NCI-H69 (cell line): ENCODE measurements at places on chromosomes 7 and 10.

GRCh38 chr7:17009007-17009719 is 127.4 kb upstream of the AGR3 start:
- peak; percentile 47 for DNase-seq

- peak; percentile 35 for DNase-seq
Measured at GRCh38 chr7:100016215-100016901, 962 bp downstream of the ZKSCAN1 start.

- no peak for DNase-seq
Measured at GRCh38 chr10:108808228-108808627, 1115.1 kb downstream of the XPNPEP1 start.

- DNase-seq = no peak
Measured at GRCh38 chr7:119908948-119909347, 364.0 kb upstream of the KCND2 start.

DNA sequence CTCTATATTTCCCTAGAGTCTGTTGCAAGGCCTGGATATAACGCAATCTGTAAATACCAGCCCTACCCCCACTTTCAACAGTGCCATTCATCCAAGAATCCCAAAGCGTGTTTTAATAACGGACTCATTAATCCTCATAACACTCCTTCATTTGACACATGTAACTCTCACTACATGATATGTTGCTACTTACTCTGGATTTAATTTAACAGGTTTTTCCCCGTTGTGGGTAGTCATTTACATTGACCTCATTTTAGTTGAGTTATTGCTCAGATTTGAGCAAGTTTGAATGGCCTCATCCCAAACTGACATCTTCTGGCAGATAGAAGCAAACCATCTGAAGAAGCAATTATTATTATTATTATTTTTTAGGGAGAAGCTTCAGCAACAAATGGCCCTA is 125.4 kb upstream of the NPVF start:
- no peak for DNase-seq

DNA sequence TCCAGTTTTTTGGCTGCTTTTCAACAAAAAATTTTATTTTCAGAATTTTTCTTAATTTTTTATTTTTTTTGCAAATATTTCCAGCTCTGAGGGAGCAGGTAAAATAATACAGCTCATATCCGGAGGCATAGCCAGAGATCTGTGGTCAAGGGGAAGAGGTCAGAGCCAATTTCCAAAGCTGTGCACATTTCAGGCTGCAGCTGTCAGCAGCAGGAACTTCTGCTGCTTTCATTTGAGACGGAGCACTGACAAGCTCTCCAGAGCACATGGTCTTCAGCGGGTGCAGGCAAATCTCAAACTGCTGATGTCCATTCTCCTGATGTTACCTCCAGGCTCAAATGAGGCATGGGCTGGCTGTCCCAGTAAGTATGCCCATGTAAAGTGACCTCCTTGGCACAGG is 31.1 kb downstream of the SLC26A4 start:
- DNase-seq = no peak

GRCh38 chr10:98260752-98261151 is 7.2 kb downstream of the LOXL4 start:
- no peak for DNase-seq

- no peak for DNase-seq
Measured at GRCh38 chr7:120303105-120303504, 30.1 kb downstream of the KCND2 start.

GRCh38 chr7:148398844-148399365 is 191.7 kb upstream of the C7orf33 start:
- DNase-seq = no peak

DNA sequence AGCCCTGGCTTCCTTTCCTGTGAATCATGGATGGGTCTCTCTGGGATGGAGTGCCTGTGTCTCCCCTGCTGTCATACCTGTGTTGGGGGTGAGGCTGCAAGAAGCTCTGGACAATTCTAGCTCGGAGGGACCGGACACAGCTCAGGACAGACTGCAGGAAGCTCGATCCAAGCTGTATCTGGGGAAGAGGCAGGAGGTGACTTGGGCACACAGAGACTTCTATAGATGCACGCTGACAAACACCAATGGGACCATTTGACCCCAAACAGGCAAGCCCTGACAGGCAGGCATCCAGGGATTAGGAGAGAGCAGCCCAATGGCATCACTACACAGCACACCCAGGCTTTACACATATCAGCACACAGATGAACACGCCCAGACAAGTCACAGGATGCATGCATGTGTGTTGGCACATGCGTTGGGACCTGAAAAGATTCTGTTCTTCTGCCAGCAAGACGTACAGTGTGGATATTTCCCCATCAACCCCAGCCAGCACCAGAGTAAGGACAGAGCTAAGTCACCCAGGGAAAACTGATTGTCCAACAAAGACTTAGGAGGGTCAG is 4.5 kb downstream of the LLCFC1 start:
- DNase-seq = no peak

- DNase-seq = no peak
Measured at GRCh38 chr7:157611341-157611740, 274.5 kb downstream of the DNAJB6 start.

- no peak for DNase-seq
Measured at GRCh38 chr10:11161910-11162309, 144.2 kb downstream of the CELF2 start.

- DNase-seq = peak; percentile 60
Measured at GRCh38 chr7:121605317-121605680, 209.2 kb upstream of the FAM3C start.

DNA sequence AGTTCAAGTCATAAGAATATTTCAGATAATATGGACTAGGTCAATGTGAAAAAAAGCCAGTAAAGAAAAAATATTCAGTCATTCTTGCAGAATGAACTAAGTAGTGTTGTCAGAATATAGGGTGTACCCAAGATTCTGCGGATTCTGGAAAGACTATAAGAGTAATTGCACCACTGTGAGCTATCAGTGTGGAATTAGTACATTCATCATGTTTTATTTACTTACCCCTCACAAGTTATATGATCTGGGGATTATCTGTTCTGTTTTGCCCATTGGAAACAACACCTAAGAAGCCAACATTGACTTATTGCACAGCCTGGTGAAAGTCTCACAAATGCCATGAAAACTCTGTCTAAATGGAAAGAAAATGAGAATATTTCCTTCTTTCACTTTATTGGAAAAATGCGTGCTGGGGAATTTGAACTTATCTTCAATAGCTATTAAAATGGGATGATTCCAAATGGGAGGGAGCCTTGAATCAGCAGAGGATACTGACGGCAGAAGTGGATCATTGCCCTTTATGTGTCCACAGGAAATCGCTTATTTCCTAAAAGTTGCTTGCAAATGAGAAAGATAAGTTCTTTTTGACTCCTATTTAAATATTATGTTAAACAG is 563.3 kb upstream of the POM121L12 start:
- no peak for DNase-seq

GRCh38 chr7:107236862-107237261 is 68.1 kb downstream of the HBP1 start:
- DNase-seq = no peak

DNA sequence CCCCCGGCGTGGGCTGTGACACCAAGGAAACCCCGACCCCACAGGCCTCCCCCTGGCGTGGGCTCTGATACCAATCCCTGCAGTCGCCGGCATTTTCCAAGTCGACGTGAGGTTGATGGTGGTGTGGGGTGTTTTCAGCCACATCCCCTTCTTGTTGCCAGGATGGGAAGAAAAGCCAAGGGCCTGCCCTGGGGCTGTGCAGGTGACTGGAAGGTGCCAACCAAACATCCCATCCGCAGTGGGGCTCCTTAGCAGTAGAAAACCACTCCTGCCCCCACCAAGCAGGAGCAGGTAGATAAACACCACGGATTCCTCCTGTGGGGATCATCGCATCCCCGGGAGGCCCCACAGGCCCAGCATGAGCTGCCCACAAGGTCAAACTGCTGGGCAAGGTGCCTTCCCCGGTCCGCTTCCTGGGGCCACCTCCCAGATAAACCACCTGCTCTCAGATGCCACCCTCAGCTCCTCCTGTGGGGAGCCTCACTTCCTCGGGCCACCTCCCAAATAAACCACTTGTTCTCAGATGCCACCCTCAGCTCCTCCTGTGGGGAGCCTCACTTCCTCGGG is 88.5 kb upstream of the DIP2C start:
- no peak for DNase-seq

DNA sequence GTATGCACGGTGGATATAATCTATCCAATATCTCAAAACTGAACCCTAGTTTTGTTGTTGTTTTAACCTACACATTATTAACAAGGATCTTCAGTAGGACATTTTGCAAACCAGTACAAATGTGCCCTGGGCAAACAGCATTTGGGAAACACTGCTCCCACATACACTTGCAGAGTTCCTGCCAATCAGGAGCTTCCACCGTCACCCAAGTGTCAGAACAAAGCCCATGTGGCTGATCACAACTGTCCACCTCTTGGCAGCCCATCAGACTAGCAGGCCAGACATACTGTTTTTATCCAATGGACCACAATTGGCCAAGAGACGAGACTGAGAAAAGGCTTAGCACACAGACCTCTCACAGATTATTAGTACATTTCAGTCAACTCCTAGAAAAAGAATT is 200.4 kb downstream of the FAM107B start:
- DNase-seq = no peak

GRCh38 chr10:38045129-38045528 is 34.7 kb downstream of the ZNF33A start:
- DNase-seq = no peak

DNA sequence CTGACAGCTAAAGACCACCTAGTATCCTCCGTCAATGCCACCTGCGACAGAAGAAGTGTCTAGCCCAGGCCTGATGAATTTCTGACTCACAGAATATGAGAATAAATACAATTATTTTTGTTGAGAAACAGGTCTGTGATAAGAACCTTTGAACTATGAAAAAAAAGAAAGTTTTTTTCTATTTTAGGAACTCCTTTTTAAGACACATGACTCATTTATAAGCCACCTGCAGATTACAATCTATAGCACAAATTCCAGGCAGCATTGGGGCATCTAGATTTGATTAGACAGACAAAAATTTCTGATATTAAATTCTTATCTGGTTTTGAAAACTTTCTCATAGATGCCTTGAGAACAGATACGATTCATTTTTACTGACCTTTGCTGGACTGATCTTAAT is 256.7 kb upstream of the LYZL1 start:
- DNase-seq = no peak
